ENCODE measurements at places on chromosomes 11 and 22.

GRCh38 chr22:30182350-30182745, 64.2 kb downstream of the LIF start:
- no peak for DNase-seq

GRCh38 chr11:66335531-66336233, 552 bp downstream of the RIN1 start:
- DNase-seq, result peak; percentile 81

- DNase-seq, result no peak
These were observed 50.8 kb downstream of the TRMU start for GRCh38 chr22:46386312-46386711.

DNA sequence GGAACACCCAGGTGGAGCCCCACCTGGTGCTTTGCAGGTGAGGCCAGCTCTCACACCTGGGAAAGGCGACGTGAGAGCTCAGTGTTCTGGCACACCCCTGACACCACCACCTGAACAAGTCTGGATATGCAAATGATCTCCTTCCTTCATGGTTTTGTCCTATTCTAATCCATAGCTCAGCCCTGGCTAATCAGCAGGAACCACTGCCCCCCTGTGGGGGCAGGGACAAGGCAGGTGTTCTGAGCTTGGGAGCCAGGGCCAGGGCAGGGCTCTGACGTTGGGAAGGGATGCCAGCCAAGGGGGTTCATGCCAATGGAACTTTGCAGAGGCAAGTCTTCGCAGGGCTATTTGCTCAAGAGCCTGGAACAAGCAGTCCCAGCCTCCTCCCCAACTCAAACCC, 144.2 kb downstream of the TRIM29 start:
- DNase-seq, result no peak

DNA sequence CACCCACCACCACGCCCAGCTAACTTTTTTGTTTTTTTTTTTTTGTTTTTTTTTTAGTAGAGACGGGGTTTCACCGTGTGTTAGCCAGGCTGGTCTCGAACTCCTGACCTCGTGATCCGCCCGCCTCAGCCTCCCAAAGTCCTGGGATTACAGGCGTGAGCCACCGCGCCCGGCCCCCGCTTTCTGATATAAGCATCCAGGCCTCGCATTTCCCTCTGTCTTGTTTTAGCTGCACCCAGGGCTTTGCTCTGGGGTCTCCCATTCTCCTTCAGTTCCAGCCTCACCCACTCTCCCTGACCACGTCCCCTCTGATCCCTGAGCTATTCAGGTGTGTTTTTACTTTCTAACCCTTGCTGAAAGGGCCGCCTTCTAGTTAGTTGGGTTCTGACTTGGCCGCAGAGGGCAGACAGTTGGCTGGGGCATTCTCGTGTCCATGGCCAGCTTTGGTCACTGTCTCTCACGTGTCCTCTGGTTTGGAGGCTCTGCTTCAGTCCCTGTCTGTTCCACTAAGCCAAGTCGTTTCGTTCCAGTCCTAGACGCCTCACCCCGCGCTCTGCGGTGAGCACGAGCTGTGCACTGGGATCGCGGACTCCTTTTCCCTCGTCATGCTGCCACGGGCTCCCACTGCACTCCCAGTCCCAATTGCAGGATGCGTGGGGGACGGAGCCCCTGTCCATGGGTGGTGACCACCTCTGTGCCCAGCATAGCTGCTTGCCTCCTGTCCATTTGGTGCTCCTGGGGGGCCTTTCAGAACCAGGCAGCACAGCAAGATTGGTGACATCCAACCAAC, 6.0 kb upstream of the TNNT3 start:
- DNase-seq, result no peak

GRCh38 chr11:17542249-17542648, 2.0 kb downstream of the USH1C start:
- no peak for DNase-seq

- DNase-seq, result no peak
These were observed 19.9 kb downstream of the TEAD1 start for GRCh38 chr11:12694183-12694531.

DNA sequence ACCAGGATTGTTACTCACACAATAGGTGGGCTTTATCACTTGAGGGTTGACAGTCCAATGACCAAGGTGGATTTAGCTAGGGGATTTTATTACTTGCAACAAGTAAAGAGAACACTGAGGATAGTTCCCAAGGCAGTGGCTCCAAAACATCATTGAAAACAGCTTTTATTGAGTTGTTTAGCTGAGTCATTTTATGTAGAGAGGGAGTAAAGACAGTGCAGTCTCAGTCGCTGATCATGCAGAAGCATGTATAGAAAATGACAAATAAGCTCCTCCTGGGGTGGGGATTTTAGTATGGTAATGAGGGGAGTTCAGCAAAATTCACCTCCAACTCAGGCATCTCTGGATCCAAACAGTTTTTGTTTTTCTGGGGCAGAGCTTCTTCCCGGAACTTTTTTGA, 163.0 kb upstream of the CCDC179 start:
- no peak for DNase-seq

- peak; percentile 99 for DNase-seq
These were observed 2.9 kb upstream of the MTFP1 start for GRCh38 chr22:30422481-30423300.

- no peak for DNase-seq
These were observed 1.6 kb downstream of the SPI1 start for GRCh38 chr11:47376525-47377371.

DNA sequence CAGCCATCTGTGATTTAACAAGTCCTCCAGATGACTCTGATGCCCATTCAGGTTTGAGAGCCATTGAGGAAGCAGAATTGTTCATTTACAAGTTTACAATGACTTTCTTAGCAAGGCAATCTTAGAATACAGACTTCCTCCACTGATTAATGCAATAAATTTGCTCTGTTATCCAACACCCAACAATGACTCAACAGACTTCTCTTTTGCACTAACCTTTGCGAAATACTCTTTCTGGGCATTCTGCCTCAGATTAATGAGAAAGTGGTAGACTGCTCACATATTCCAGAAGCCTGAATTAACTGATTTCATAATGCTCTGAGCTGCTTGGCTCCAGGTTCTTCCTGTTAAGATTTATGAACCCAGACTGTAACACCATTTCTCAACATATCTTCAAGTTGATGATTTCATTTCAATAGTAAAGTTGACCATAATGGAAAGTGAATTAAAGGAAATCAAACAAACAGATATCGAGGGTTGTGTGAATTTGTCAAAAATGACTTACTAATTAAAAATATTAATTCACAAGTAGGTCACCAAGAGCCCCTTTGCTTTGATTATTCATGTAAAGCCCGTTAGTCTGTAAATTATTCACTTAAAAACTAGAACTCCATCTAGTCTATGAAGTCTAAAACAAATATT, 70.5 kb upstream of the BLID start:
- peak; percentile 89 for DNase-seq

DNA sequence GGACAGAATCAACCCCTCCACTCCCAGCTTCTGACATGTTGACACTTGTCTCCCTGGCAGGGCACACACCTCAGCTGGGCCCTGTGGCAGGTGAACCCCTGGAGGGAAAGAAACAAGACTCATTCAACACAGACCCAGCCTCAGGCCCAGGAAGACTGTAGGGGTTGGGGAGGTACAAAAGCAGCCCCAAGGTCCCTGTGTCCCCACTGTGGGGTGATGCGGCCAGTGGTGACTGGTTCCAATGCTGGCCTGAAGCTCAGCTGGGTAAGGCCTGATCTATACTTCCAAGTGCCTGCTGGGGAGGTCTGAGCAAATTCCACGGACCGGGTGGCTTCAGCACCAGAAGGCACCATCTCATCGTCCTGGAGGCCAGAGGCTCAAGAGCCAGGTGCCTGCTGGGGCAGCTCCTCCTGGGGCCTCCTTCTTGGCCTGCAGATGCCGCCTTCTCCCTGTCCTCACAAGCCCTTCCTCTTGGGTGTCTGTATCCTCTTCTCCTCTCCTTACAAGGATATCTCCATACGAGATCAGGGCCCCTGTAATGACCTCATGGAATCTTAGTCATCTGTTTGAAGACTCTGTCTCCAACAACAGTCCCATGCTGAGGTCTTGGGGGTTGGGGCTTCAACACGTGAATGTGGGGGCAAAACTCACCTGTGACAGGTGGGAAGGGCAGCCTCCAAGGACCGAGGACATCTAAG, 1492.1 kb downstream of the BRD1 start:
- no peak for DNase-seq

GRCh38 chr22:20578192-20578591, 70.8 kb downstream of the MED15 start:
- DNase-seq, result no peak

DNA sequence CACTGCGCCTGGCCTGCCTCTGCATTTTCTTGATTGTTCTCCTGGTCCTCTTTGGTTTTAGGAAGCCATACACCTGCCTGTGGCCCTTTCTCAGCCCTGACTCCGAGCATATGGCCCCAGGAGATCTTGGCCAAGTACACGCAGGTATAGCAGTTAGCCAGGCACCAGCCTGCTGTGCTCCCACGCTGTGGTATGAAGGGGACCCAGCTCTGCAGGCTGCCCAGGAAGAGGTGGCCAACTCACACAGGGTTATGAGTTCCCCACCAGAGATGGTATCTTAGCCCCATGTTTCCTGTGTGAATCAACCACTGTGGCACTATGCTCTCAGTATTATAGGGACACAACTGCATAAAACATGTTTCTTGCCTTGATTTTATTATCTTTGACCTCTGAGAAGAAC, 31.1 kb downstream of the SGSM3 start:
- DNase-seq, result no peak

Data from ELR (cell line).